ENCODE measurements at places on chromosomes 16 and 17.

DNA sequence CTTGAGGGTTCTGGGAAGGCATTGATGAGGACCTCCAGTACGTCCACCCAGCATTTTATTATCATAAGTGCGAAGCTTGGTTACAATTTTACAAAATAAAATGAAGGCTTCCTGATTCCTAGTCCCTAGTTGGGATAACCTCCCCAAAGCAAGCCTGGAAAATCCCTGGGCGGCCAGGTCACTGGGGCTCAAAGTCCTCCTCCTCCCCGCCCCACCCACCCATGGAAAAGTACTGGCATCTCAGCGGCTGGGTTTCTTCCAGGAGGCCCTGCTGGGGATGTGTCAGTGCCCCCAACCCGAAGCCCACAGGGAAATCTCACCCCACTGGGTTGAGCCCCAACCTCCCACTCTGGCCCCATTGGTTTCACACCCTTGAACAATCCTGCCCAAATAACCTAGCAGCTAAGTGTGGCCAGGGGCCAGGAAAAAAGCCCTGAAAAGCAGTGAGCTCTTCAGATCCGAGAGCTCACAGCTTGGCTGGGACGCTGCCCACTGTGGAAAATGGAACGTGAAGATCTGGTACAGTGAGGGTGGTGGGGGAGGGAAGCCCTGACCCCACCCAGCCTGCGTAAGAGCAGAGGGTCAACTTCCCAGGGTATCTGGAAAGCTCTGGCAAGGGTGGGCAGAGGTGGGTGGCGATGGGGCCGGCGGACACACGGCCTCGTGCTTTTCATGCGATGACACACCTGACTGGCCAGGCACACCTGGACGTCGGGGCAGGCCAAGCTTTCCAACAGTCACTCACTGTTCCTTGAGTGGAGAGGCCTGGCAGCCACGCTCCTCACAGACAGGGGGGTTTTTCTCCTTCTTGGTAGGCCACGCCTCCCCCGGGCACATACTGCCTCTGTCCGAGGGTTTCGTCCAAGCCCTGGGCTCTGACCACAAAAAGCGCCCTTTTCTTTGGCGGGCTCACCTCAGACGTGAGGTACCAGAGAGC lies 324.5 kb downstream of the SOX9 start:
- no peak for DNase-seq

DNA sequence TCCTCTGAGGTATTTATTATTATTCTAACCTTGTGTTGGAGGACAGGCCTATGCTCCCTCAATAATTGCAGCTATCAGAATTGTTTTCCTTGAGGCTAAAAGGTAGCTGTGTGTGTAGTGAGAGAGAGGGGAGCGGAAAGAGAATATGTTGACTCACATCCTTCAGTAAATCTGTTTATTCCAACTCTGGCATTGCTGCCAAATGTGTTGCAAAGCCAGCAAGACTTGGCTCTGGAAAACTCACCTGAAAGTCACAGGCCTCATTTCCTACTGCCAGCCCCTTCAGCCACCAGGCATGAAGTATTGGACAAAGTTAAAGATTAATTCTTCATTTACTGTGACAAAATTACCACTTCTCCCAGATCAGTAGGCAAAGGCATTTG lies 9.6 kb downstream of the CA10 start:
- no peak for DNase-seq

- no peak for DNase-seq
These were observed 1.0 kb downstream of the FZD2 start for GRCh38 chr17:44558334-44558709.

GRCh38 chr16:57143149-57143921 lies 42.5 kb downstream of the PSME3IP1 start:
- no peak for DNase-seq

- DNase-seq = peak; percentile 81
These were observed 118.2 kb upstream of the KCNJ18 start for GRCh38 chr17:21573961-21574610.
